ENCODE measurements at places on chromosomes 6 and 20.

DNA sequence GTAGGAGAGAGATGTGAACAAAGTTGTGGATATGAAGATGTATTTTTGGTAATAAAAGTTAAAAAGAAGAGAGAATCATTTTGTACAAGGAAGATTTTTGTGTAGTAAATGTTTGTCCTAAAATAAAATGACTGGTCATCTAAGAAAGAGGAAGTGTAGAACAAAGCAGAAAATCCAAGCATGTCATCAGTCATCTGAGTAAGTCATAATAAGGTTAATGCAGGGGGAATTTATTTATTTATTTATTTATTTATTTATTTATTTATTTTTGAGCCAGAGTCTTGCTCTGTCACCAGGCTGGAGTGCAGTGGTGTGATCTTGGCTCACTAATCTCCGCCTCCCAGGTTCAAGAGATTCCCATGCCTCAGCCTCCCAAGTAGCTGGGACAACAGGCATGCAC is 15.7 kb upstream of the CGA start:
- DNase-seq = no peak

- no peak for DNase-seq
Observed at GRCh38 chr20:14691994-14692393, 354.6 kb upstream of the FLRT3 start.

GRCh38 chr20:745683-746301 is 22.5 kb downstream of the SLC52A3 start:
- DNase-seq = no peak

- no peak for DNase-seq
Observed at GRCh38 chr6:126937426-126937825, 181.0 kb upstream of the RSPO3 start.

DNA sequence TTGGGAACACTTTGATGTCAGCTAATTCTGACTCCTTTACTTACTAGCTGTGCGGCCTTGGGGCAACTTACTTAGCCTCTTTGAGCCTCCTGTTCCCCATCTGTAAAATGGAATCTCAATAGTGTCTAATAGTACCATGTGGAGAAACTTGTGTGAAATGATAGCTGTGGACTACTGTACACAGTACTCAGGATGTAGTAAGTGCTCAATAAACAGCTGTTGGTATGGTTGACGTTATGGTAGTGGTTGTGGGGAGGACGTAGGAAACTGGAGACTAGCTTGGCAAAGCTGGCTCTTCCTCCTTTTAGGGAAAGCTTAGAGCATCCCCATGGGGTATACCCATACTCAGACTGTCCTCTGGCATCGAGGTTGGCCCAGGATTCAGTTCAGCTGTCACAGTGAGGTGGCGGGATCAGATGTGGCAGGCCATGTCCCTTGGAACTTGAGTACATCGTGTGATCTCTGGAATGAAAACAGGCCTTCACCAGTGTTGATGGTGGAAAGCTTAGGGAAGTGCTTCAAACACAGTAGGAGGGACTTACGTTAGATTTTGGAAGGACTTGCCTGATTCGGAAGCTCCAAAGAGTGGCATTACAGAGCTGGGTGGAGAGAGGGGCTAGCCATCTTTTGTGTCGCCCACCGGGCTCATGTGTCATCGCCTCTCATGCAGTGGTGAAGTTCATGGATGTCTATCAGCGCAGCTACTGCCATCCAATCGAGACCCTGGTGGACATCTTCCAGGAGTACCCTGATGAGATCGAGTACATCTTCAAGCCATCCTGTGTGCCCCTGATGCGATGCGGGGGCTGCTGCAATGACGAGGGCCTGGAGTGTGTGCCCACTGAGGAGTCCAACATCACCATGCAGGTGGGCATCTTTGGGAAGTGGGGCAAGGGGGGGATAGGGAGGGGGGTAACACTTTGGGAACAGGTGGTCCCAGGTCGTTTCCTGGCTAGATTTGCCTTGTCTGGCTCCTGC is 7.1 kb downstream of the VEGFA start:
- no peak for DNase-seq

DNA sequence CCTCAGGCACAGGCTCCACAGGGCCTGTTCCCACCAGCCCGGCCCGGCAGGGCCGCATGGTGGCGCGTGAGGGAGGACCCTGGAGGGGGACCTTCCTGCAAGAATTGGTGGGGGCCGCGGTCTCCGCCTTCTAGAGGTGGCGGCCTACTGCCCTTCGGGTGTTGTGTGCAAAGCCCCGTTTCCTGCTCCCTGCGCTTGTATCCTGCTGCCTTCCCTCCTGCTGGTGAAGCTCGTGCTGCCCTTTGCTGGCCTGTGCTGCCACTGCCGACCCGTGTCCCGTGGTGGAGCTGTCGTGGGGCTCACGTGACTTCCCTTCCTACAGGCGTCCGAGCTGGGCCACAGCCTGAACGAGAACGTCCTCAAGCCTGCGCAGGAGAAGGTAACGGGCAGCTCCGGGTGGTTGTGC is 8.4 kb upstream of the COL20A1 start:
- no peak for DNase-seq

DNA sequence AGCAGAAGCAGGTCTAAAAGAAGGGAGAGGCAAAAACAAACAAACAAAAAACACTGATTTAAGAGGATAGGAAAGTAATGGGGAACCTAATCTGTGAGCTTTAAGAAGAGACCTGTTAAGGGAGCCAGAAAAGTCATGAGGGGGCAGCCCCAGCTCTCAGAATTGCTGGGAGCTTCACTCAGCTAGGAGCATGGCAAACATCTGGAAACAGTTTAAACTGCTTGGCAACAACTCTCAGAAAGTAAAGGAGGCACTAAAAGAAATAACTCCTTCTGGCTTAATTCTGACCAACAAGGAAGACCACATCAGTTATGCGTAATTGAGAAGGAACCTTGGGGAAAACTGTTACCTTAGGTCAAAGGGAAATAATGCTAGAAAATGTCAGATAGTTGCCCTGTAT is 121.4 kb downstream of the LAMP5 start:
- no peak for DNase-seq

- no peak for DNase-seq
Observed at GRCh38 chr20:36818185-36818584, 44.6 kb upstream of the DSN1 start.

Measured in T-helper 17 cell (primary cell).